ENCODE measurements at places on chromosomes 1 and 21.
A peak's percentile ranks its signal among the peaks of the same experiment; 100 is the strongest.

DNA sequence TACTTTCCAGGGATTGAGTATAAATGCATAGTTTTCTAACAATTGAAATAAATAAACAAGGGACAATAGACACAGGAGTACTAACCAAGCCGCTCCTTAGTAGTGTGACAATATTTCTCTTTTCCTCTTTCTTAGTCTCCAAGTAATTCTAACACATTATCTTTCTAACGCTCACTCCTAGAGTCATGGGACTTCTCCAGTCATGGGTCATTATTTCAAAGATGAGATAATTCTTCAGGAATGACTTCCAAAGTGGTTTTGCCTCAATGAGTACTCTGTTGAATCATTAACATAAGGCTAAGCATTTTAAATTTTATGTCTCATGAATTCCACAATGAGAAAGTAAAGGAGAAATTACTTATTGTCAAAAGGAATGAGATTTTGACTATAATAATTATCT is 605.8 kb upstream of the ADAMTS5 start:
- no peaks in the 10 kb centered on the region for H3K4me1 ChIP-seq
- H3K4me3 ChIP-seq: no peak overlapping the region
- H3K27me3 ChIP-seq: no peaks in the 10 kb centered on the region
- H3K36me3 ChIP-seq: no peaks in the 10 kb centered on the region
- no peak overlapping the region for H3K27ac ChIP-seq

GRCh38 chr1:1287288-1288110 is 7.3 kb downstream of the SCNN1D start:
- H3K36me3 ChIP-seq: no peaks in the 10 kb centered on the region
- no peak overlapping the region for H3K27ac ChIP-seq
- peaks cover under 1% of the 10 kb centered on the region for H3K4me1 ChIP-seq
- H3K27me3 ChIP-seq: no peaks in the 10 kb centered on the region
- H3K4me3 ChIP-seq: no peak overlapping the region
- no peak for DNase-seq

- no peak for DNase-seq
- H3K27me3 ChIP-seq: no peaks in the 10 kb centered on the region
- no peaks in the 10 kb centered on the region for H3K36me3 ChIP-seq
- no peak overlapping the region for H3K4me3 ChIP-seq
- no peak overlapping the region for H3K27ac ChIP-seq
- no peaks in the 10 kb centered on the region for H3K4me1 ChIP-seq
Observed at GRCh38 chr21:44456915-44457736, 1.8 kb downstream of the LRRC3 start.

- DNase-seq: no peak
- H3K27me3 ChIP-seq: peaks cover 32% of the 10 kb centered on the region
- no peaks in the 10 kb centered on the region for H3K4me1 ChIP-seq
- no peak overlapping the region for H3K27ac ChIP-seq
- no peak overlapping the region for H3K4me3 ChIP-seq
Observed at GRCh38 chr1:147912553-147912952, 10.0 kb downstream of the GJA8 start.

DNA sequence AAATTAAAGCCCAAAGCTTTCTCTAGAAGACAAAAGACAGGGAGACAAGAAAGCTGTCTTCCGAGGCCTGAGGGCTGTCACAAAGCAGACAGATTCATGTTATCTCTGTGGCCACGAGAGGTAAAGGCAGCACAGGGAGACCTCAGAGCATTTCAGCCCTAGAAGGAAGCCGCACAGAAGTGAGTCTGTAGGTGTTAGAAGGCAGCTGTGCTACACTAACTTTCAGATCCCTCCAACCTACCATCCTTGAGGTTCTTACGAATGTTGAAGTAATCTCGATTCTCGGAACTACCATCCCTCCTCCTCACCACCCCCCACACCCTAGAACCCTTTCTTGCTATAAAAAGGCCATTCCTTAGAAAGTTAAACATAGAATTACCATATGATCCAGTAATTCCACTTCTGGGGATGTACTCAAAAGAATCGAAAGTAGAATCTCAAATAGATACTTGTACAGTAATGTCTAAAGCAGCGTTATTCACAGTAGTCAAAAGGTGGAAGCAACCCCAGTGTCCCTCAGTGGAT is 21.5 kb upstream of the LYST start:
- no peak for DNase-seq
- H3K4me1 ChIP-seq: no peaks in the 10 kb centered on the region
- H3K27me3 ChIP-seq: no peaks in the 10 kb centered on the region
- no peak overlapping the region for H3K27ac ChIP-seq

- H3K4me1 ChIP-seq: peaks cover 25% of the 10 kb centered on the region
- DNase-seq: no peak
- H3K36me3 ChIP-seq: peaks cover 2% of the 10 kb centered on the region
Observed at GRCh38 chr1:244865028-244865371, 657 bp upstream of the HNRNPU start.

GRCh38 chr1:114178936-114179335 is 25.3 kb upstream of the SYT6 start:
- H3K27ac ChIP-seq: no peak overlapping the region
- H3K36me3 ChIP-seq: no peaks in the 10 kb centered on the region
- H3K4me3 ChIP-seq: no peak overlapping the region

DNA sequence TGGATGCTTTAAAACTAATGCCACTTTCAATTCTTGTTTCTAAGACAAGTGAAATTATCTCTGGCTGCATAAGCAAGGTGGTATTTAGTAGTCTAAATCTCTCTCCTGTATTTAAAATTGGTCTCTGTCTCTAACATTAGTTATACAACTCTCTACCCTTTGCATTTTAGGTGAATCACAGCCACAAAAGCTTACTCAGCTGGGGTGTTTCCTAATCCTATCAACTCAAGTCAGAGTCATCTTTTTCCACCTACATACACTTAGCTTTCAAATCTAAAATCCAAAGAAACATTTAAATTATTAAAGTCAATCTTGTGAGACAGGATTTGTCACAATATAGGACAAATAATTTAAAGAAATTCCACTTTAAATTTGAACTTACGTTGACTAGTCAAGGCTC is 255.1 kb upstream of the CXADR start:
- H3K27me3 ChIP-seq: no peaks in the 10 kb centered on the region
- no peak for DNase-seq
- H3K36me3 ChIP-seq: no peaks in the 10 kb centered on the region
- no peak overlapping the region for H3K4me3 ChIP-seq
- H3K4me1 ChIP-seq: no peaks in the 10 kb centered on the region
- no peak overlapping the region for H3K27ac ChIP-seq

GRCh38 chr1:116580446-116581322 is 9.9 kb upstream of the CD58 start:
- H3K4me1 ChIP-seq: no peaks in the 10 kb centered on the region
- H3K36me3 ChIP-seq: no peaks in the 10 kb centered on the region
- no peak overlapping the region for H3K27ac ChIP-seq
- peaks cover 2% of the 10 kb centered on the region for H3K27me3 ChIP-seq

- peaks cover 11% of the 10 kb centered on the region for H3K4me1 ChIP-seq
- H3K27me3 ChIP-seq: no peaks in the 10 kb centered on the region
- DNase-seq: no peak
- no peak overlapping the region for H3K27ac ChIP-seq
Observed at GRCh38 chr1:15094056-15094455, 59.5 kb upstream of the TMEM51 start.

GRCh38 chr1:68808351-68808750 is 311.5 kb upstream of the DEPDC1 start:
- DNase-seq: no peak
- no peaks in the 10 kb centered on the region for H3K4me1 ChIP-seq
- no peaks in the 10 kb centered on the region for H3K36me3 ChIP-seq
- H3K27me3 ChIP-seq: no peaks in the 10 kb centered on the region

GRCh38 chr1:156135930-156136871 is 17.2 kb upstream of the SEMA4A start:
- DNase-seq: no peak
- H3K36me3 ChIP-seq: peaks cover 26% of the 10 kb centered on the region
- H3K27ac ChIP-seq: no peak overlapping the region
- no peaks in the 10 kb centered on the region for H3K27me3 ChIP-seq
- H3K4me3 ChIP-seq: no peak overlapping the region
- H3K4me1 ChIP-seq: no peaks in the 10 kb centered on the region

DNA sequence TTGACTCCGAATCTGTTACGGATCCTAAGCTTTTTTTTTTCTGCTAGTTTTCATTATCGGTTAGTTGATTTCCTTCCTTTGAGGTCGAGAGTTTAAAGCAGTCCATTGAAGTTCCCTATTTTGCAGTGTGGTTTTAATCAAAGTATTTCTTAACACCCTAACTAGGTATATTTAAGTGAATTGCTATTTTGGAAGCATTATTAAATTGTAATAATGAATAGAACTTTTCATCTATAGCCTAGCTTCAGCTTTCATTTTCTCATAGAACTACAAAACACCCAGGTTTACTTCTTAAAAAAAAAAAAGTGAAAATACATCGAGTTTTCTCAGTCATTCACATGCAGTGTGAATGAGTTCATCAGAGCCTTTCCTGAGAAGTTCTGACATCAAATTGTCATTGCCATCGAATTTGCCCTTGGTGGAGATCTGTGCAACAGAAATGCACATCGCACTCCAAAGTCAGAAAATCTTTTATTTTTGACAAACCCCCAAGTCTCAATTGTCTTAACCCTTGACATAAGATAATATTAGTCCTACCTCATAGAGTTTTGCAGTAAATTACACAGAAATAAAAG is 1.1 kb upstream of the LBR start:
- no peak for DNase-seq
- H3K4me1 ChIP-seq: peaks cover 32% of the 10 kb centered on the region
- H3K27ac ChIP-seq: peak overlapping the region; percentile 75
- H3K27me3 ChIP-seq: no peaks in the 10 kb centered on the region
- H3K36me3 ChIP-seq: no peaks in the 10 kb centered on the region
- H3K4me3 ChIP-seq: peak overlapping the region; percentile 79

DNA sequence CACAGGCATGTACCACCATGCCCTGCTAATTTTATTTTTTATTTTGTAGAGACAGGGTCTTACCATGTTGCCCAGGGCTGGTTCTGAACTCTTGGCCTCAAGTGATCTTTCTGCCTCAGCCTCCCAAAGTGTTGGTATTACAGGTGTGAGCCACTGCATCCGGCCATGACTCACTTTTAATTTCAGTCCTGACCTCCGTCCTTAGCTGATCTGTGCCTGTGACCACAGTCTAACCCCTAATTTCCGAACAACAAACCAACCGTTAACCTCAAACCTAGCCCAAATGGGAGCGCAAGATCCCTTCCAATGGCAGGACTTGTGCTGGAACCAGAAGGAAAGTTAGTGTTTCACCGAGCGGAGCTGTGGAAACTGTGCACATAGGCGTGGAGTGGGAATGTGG is 29.3 kb upstream of the MAN1C1 start:
- H3K36me3 ChIP-seq: no peaks in the 10 kb centered on the region
- H3K27me3 ChIP-seq: no peaks in the 10 kb centered on the region
- no peak overlapping the region for H3K4me3 ChIP-seq
- H3K4me1 ChIP-seq: no peaks in the 10 kb centered on the region
- no peak for DNase-seq

DNA sequence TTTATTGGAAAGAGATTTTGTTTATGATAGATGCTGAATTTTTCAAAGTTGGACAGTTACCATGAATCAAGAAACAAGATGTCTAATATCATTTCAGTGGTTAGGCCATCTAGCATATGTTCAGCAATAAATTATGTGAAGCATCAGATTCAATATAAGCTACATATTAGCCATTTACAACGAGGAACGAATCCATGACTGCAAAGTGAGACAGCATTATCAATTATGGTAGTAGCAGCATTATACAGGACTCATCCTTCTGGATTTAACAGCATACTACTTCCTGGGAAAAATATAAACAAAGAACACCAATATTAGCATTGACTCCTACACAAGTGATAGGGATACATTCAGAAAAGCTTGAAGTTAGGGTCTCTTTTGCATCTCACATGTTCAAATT is 59.1 kb downstream of the LRRC53 start:
- no peak overlapping the region for H3K27ac ChIP-seq
- no peak overlapping the region for H3K4me3 ChIP-seq
- no peaks in the 10 kb centered on the region for H3K4me1 ChIP-seq
- H3K27me3 ChIP-seq: no peaks in the 10 kb centered on the region

GRCh38 chr1:220426989-220427388 is 100.9 kb upstream of the MARK1 start:
- no peak overlapping the region for H3K27ac ChIP-seq
- H3K4me3 ChIP-seq: no peak overlapping the region
- DNase-seq: no peak

DNA sequence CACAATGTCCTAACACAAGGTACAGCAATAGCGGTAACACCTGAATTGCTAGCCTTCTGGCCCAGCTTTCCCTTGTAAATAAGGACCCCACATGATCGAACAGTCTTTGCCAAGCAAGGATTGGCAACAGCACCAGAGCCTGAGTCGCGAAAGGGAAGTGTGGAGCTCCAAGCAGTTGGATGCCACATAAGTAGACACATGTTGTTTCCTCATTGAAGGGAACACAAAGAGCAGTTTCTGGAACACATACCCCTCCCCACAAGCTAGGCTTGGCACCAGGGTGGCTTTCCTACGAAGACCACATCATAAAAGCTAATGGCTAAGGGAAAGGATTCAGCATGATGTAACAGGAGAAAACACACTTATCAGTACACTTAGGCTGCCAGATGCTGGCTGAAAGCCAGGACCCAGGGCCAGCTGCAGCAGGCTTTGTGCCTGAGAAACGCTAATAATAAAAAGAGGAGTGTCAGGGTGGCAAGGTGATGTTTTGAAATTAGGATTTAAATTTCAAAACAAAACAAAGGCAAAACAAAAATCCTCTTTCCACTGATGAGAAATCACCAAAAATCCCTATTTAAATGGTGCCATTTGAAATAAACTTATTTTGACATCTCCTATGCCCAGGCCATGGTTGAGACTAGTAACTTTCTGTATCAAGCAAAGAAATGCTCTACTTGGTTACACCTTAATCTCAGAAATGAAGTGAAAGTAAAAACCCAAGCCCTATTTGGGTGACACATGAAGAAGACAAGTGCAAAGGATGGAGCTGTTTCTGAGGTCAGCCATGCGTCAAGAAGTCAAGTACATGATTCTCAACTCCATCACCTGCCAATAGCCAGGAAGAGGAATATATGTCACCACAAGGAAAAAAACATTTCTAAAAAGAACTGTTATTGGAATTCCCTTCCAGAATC is 11.9 kb upstream of the CPLANE2 start:
- peaks cover 29% of the 10 kb centered on the region for H3K4me1 ChIP-seq
- no peaks in the 10 kb centered on the region for H3K27me3 ChIP-seq
- H3K4me3 ChIP-seq: peak overlapping the region; percentile 45
- DNase-seq: peak; percentile 99

- no peaks in the 10 kb centered on the region for H3K36me3 ChIP-seq
- H3K27ac ChIP-seq: no peak overlapping the region
- H3K4me3 ChIP-seq: no peak overlapping the region
Observed at GRCh38 chr1:31443673-31444072, 30.7 kb downstream of the SERINC2 start.

- H3K27ac ChIP-seq: peak overlapping the region; percentile 85
- peak overlapping the region; percentile 7 for H3K4me3 ChIP-seq
- peaks cover 8% of the 10 kb centered on the region for H3K36me3 ChIP-seq
- H3K27me3 ChIP-seq: no peaks in the 10 kb centered on the region
Observed at GRCh38 chr1:11804666-11805421, 920 bp downstream of the MTHFR start.
